CD4-positive, alpha-beta T cell treated with Interleukin-2 at 100 ng/mL for 4 hours (primary cell): ENCODE measurements at places on chromosomes 7 and 10.

DNA sequence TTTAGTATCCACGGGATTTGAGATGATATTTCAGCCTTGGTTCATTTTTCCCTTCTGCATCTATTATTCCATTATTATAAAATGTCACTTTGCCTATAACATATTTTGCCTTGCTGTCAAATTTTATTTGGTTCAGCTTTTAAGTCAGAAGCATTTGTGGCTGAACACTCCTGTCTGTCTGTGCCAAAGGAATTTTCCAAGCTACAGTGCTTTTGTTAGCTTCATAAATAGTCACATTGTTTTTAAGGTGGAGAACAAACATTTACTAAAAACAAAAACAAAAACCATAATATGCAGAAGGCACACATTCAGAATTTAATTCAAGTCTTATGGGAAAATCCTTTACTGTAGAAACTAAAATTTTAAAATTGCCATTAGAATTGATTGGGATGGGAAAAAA is 33.8 kb upstream of the ELMO1 start:
- no peak for DNase-seq

- no peak for DNase-seq
Observed at GRCh38 chr7:1707756-1708595, 37.9 kb downstream of the ELFN1 start.

DNA sequence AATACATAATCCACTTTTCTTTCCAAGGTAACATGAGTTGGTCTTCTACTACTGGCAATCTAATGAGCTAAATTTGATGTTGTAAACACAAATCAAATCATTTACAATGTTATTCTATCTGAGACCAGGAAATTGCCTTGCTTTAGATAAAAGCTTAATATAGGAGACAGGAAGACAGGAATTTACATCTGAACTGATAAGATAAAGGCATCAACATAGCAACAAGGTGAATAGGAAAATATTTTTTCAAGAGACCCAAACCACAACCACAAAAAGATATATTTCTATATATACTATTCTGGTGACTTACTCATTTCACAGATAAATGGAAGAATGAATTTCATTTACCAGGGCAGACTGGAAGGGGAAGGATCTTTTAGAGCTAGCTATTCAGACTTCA is 46.3 kb upstream of the CALCR start:
- DNase-seq: no peak

DNA sequence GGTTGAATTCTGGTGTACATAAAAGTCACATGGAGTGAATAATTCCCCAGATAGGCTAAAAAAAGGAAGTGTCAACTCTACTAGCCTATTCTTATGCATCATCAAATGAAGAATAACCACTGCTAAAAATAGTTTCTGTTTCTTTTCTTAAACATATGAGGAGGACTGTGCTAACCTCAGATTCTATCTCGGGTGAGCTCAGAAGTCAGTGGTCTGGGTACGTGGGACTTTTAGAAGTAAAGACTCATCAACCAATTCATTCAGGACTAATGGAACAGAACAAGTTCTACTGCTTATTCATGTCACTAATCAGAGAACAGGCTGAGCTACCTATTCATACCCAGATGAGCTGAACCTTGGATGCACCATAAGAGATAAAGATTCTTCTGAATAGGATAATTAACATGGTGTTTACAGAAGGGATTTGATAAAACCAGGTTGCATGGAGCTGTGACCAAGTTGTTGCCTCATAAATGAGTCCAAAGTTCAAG is 9.5 kb upstream of the ASAH2 start:
- DNase-seq: peak; percentile 3

DNA sequence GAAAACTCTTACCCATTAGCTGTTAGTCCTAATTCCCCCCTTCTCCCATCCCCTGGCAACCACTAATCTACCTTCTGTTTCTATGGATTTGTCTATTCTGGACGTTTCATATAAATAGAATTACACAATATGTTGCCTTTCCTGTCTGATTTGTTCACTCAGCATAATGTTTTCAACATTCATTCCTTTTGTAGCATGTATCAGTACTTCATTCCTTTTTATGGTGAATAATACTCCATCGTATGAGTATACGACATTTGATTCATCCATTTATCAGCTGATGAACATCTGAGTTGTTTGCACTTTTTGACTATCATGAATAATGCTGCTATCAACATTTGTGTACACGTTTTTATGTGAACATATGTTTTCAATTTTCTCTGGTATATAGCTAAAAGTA is 4.4 kb upstream of the FRAT1 start:
- no peak for DNase-seq

DNA sequence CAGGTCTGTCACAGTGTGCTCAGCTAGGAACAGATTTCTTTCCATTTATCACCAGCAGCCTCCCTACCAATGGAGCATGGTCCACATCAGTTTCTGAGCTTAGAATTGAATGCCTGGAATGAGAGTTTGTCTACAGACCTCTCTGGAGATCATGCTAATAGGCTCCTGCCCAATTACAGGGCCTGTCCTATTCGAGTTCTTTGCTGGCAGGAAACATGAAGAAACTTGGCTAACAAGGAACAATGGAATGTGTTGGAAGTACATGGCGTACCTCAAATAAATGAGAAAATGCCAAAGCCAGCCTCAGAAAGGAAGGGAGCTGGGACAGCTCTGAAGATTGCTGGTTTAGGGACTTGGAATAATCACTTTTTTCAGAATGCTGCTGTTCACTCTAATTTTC is 186.0 kb upstream of the AKR1E2 start:
- no peak for DNase-seq

GRCh38 chr7:140697447-140698143 is 1.1 kb downstream of the NDUFB2 start:
- DNase-seq: no peak

DNA sequence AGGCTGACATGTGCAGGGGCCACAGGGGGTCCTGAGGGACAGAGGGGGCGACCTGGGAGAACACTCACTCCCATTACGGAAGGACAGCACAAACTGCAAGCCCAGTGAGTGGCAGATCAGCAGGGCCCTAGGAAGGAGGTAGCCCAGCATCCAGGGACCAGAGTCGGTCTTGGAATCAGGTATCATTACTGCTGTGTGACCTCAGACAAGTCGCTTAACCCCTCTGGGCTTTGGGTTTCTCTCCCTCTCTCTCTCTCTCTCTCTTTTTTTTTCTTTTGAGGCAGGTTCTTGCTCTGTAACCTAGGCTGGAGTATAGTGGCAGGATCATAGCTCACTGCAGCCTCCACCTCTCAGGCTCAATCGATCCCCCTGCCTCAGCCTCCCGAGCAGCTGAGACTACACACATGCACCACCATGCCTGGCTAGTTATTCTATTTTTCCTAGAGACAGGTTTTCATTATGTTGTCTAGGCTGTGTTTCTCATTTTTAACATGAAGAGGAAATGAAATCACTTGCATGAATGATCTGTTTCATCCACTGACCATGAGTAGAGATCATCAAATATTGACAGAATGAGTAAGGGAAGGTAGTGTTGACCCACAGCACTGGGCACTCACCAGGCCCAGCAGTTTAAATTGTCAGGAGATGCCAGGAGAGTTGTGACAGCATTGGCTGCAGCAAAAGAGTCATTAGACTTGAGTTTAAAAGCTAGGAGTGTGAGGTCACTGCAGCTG is 49.4 kb downstream of the BUB3 start:
- no peak for DNase-seq

DNA sequence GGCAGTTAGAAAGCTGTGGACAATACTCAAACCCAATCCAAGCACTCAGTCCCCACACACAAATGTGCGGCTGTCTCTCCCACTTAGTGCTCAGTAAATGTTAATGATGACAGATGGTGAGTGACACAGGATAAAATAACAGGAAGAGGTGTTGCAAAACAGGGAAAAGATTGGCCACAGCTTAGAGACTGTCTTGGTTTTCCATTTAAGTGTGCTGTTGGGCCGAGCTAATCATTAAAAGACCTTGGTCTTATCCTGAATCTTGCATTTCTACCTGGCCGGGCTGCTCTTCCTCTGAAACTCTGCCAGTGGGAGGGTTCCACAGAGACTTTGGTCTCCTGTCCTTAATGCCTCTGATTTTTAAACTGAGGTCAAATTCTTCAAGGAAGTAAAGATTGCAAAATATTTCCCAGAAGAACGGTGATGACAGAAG is 113.1 kb upstream of the RNF32 start:
- no peak for DNase-seq

- DNase-seq: no peak
Observed at GRCh38 chr10:86321568-86321967, 45.0 kb downstream of the GRID1 start.

DNA sequence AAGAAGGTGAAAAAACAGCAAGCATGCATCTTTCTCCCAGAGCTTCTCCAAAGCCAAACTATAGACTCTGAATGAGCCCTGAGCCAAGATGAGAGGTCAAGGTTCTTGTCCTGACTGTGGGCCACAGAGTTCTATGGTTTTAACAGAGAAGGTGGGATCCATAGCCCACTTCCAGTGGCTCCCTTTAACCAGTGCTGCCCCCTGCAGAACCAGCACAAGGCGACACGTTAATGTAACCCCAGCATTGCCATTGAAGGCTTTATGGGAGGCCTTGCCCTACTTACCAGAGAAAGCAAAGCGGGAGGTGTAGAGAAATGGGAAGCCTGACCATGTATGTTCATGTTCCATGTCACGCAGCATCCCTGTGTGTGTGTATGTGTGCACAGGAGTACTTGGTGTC is 243.6 kb downstream of the PRPF18 start:
- DNase-seq: no peak

- no peak for DNase-seq
Observed at GRCh38 chr7:114502454-114503254, 88.0 kb downstream of the FOXP2 start.

GRCh38 chr10:105468759-105469158 is 827.7 kb downstream of the SORCS3 start:
- DNase-seq: no peak

- DNase-seq: no peak
Observed at GRCh38 chr7:38273286-38273995, at the start of gene TARP. Gene TARP (minus strand): TSS chr7:38273636.

DNA sequence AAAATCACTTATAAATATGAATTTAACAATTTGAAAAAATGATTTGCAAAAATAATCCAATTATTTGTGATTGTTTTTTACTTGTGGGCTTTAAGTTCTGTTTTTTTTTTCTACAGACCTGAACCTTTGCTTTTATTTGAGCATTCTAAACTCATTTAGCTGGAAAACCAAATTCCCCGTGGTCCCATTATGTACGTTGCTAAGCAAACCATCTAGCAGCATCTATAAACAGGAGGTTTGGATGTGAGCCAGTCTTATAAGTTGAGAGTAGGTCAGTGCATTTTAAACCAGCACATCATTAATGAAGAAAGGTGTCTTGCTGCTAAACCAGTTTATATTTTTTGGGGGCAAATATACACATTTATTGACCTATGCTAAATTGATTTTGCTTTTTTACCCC is 77.3 kb downstream of the LRRN3 start:
- DNase-seq: no peak

- no peak for DNase-seq
Observed at GRCh38 chr7:148790131-148790726, 91.5 kb downstream of the CUL1 start.

- no peak for DNase-seq
Observed at GRCh38 chr10:30587522-30588031, 42.0 kb downstream of the LYZL2 start.

DNA sequence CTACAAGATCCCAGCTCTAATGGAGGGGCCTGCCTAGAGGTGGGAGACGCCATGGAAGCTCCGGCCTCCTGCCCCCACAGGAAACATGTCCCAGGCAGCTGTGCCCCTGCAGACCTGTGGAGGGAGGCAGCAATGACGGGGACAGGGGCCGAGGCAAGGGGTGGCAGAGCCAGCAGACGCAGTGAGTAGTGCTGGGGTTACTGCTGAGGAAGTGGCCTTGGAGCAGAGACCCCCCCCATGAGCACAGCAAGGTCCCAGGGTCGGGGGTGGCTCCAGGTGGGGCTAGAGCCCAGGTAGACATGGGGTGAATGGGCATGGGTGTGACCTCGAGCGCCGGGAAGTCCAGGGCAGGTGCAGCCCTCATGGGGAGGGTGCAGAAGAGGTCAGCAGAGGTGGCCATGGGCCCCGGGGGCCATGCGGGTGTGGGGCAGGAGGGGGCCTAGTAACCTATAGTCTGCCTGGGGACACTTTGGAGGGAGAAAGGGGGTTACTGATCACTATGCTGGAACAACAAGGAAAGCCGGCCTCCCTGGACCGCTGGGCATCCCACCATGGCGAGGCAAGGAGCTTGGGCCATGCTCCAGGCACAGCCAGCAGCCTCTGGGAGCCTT is 45.5 kb downstream of the JAKMIP3 start:
- DNase-seq: no peak

DNA sequence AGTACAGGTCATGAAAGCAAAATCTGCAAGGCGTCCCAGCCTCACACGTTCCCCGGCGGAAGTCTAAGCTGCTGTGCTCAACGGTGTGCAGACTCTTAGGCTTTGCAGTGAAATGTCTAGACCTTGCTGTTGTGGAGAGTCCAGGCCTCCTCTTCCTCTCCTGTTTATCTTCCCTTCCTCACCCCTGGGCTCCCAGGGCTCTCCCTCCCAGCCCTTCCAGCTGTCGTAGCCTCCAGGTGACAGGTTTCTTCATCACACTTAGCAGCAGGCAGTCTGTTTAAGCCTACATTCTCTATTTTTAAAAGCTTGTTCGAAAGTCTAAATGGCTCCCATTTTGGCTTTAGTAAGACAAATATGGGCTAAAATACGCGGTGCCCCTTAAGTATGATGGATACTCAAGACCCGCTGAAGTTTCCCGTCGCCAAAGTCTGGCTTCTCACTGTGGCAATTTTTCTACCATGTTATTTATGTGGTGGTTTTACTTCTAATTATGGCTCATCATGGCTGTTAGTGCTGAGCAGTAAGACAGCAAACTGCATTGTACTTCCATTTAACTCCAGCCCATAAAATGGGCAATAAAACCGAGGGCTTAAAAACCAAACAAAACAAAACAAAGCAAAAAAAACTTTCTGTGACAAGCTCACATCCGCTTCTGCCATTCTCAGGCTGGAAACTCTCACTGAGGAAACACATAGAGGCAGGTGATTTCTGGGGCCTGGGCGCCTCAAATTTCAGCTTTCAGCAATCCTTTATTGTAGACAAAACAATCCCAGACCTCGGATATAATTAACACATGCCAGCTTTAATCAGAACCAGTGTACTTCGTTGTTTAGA is 243.2 kb downstream of the SNX10 start:
- no peak for DNase-seq

DNA sequence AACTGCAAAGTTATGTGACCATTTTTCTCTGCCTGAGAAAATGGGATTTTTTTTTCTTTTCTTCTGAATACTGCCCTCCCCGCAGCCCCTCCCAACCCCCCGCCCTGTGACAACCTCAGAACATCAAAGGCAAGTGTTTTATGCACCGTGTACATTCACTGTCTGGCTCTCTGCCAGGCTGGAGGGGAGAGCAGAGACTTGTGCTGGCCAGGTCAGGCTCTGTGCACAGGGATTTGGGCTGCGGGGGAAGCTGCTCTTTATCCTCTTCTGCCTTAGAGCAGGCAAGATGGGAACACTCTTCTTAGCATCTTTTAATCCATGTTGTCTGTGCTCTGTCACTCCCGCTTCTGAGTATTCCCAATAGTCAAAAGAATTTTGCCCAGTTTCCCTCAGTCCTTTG is 195.1 kb downstream of the CCSER2 start:
- no peak for DNase-seq

- no peak for DNase-seq
Observed at GRCh38 chr7:12694817-12695216, 7.4 kb downstream of the ARL4A start.

GRCh38 chr7:147412782-147413556 is 1177.6 kb upstream of the C7orf33 start:
- no peak for DNase-seq

GRCh38 chr10:80500572-80501380 is 36.9 kb upstream of the SH2D4B start:
- DNase-seq: peak; percentile 51
